IMR-90 (cell line): ENCODE measurements at places on chromosomes 7 and 10.

DNA sequence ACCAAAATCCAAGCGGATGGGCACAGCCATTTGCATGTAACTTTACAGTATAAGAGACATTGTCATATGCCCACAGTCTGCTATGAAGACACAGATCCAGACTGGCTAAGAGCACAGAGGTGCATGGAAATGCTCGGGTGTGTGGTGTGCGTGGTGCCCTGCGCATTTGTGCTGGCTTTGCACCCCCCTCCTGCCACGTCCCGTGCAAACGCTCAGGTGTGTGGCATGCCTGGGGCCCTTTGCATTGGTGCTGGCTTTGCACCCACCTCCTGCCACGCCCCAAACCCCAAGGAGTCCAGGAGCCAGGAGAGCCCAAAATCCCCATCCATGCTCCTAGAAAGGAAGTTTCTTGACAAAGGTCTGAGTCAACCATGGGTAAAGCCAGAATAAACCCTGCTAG lies 306.2 kb downstream of the PTPRN2 start:
- DNase-seq, result no peak

DNA sequence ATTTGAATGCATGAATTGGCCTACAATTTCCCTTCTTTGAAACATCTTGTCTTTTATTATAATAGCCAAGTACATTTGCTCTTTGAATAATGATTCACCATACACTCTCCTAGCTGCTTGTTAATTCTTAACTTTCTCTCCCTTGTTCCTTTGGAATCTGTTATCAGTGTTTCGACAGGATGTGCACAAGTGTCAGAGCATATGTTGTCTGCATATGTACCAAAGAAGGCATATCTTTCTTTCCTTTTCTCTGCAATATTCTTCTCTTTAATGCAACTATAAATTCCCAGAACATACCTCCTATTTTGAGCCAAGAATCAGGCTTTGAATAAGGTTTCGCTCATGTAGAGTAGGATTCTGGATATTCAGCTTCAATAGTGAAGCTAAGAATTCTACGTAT lies 848.3 kb upstream of the C7orf33 start:
- DNase-seq, result no peak

DNA sequence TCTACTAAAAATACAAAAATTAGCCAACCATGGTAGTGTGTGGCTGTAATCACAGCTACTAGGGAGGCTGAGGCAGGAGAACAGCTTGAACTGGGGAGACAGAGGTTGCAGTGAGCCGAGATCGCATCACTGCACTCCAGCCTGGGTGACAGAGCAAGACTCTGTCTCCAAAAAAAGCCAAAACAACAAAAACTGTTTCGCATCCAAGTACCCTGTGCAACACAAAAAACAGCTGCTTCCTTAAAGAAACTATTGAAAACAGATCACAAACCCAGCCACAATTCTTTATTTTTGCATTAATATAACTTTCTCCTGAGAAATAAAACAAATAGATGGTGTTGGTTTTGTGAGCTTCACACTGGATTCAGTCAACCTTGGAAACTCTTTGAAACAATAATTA lies 112.1 kb upstream of the AFAP1L2 start:
- no peak for DNase-seq

GRCh38 chr10:46305986-46306385 lies 19.2 kb downstream of the ANTXRL start:
- DNase-seq, result no peak

DNA sequence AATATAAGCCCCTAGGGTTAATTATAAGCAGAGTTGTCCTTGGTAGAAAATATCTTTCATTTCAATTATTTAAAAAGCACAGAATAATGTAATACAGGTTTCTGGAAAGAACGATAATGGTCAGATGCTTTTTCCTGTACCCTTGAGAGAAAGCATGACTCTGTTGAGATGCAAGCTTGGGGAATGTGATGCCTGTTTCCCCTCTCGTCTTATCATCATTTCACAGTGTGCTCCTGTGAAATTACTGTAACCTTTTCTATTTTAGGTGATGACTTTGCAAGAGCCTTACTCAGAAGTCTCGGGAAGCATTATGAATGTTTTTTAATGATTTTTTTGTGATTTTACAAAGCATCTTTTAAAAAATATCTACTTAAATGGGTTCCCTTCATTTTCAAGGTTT lies 243.0 kb downstream of the POLR1F start:
- no peak for DNase-seq

DNA sequence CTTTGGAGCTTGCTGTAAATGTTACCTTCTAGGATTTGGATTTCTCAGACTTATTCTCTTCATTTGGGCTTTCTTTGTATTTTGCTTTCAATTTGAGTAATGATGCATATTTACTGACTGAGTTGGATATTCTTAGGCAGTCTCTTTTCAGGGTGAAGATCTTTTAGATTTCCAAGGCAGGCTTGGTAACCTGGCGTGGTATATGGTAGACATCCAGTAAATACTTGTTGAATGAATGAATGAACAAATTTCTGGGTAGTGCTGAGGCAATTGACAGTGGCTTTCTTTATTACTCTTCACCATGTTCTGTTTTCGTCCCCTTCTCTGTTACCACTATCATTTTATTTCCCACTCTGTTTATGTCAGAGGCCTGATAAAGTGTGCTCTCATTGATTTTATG lies 27.1 kb downstream of the BBS9 start:
- no peak for DNase-seq
